ENCODE measurements at places on chromosomes 1 and 21.

GRCh38 chr1:86751923-86752322 is 47.5 kb downstream of the SH3GLB1 start:
- no peak for DNase-seq

DNA sequence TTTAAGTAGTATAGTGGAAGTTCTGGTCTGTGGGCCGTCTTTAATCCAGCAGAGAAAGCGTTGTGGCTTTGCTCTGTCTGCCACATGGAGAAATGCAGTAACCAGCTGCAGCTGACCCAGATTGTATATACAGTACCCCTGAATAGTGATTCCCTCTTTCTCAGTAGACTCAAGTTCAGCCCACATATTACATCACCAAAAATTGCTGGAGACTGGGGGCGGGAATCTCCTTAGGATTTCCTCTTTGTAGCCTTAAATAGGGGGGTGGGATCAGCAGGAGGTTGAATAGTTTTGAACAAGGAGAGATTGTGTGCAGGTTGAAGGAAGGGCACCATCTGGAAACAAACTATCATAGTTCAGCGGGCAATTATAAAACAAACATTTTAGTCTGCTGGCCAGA is at the start of gene ANGPTL1:
TSS of gene ANGPTL1 (minus strand) at position 134 of the 400 bp plus-strand sequence. CDS start 5,301 bp downstream, outside the sequence.
- DNase-seq: peak; percentile 4

- DNase-seq: no peak
Measured at GRCh38 chr21:29434081-29434480, 135.4 kb downstream of the BACH1 start.

DNA sequence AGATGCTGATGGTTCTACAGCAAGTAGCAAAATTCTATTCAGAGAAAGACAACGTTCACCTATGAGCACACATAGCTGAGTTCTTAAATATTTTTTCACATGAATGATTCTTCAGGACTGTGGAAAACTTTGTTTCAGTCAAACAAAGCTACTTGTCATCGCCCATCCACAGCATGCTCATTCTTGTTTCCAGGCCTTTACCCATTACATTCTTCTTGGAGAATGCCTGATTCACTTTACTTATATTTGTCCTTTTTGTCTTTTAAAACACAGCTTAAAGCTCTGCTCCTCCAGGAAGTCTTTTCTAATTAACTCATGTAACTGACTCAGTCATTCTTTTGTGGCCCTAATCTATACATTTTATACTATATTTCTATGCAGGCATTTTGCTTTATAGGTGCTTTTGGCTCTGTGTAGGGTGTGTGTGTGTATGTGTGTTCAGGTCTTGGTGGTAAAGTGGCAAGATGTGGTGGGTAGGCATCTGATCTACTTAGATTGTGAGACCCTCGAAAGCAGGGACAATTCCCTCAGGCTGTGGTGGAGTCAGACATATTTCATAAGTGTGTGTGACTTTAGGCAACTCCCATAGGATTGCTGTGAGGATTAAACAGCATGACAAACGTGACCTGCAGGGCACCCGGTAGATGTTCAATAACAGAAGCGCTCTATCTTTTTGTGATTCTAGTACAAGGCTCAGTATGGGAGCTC is 11.8 kb upstream of the MARK1 start:
- DNase-seq: no peak

DNA sequence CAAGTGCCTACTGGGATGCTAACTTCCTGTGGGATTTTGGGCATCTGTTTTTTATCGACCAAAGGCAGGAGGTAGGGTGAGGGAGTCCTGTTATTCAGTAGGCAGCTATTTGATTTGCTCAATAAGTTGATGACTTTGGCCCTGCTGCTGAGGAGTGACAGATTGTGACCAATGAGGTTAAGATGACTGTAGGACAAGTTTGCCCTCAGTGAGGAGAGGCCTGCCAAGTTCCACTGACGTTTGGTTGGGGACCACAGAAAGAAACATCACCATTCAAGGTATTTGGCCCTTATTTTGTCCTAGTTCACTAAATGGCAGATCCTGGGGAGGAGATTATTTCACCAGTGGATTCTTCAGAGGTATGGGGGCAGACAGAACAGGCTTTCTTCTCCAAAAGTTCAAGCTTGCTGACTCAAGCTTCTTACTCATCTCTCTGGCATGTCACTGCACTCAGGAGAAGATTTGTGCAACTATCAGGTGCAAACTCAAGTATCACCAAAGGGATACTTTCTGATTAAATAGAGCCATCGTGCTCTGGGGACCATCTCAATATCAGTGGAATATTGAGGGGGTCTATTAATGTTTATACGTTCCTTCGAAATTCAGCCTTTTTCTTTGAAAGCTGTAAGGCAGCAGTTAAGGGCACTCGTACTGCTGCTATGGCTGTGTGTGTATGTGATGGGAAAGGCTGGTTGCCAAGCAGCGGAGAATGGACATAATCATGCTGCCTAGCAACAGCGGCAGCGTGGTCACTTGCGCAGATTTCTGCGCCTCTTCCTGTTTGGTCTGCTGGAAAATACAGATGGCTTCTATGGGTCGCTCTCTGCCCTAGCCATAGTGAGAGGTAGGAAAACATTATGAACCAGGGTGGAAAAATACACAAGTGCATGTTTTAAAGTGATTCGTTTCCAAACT is 78.7 kb downstream of the PBX1 start:
- DNase-seq: no peak

- DNase-seq: no peak
Measured at GRCh38 chr1:200673952-200674823, 4.5 kb upstream of the DDX59 start.

- no peak for DNase-seq
Measured at GRCh38 chr1:245603311-245603865, 448.6 kb downstream of the KIF26B start.

- DNase-seq: peak; percentile 5
Measured at GRCh38 chr1:160460683-160461287, 60.4 kb downstream of the VANGL2 start.
